Esophagus squamous epithelium (tissue), 5 donors: ENCODE measurements at places on chromosomes 4 and X. TPM values are rescaled to one million over a fixed set of nuclear protein-coding genes. Genes with fewer than 3 reads are reported as not detected.

DNA sequence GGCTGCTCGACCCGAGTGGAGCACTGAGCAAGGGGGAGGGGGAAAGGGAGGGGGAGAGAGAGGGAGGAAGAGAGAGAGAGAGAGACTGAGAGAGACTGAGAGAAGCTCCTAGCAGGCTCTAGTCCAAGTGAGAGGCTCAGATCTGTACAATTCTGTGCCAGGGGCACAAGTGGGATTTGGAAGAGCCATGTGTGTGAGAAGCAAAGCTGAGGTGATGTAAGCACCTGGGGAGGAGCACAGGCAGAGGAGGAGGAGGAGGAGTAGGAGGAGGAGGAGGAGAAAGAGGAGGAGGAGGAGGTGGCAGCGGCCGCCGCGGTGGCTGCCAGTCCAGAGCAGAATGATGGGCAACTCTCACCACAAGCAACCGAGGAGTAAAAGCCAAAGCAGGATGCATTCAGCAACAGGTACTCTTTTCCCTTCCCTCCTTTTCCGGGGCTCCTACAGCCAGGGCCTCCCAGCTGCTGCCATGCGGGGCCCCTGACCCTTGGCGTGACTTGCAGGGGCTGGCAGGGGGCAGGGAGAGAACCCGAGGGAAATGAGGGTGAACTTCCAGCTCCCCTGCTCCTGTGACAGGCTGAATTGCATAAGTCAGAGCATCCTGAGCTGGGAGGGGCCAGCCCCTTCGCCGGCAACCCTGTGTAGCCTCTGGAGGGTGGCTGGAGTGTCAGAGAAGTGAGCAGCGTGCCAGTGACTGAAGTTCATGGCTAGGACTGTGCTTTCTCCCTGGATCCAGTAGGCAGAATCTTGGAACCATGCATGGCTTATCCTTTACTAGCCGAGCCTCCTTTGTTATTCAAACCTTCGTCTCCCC lies 62.2 kb downstream of the RTL5 start:
- no peaks in the 10 kb centered on the region for H3K27me3 ChIP-seq
- no peak overlapping the region for H3K4me3 ChIP-seq
- H3K27ac ChIP-seq = no peak overlapping the region
- H3K4me1 ChIP-seq = peaks cover 19% of the 10 kb centered on the region

DNA sequence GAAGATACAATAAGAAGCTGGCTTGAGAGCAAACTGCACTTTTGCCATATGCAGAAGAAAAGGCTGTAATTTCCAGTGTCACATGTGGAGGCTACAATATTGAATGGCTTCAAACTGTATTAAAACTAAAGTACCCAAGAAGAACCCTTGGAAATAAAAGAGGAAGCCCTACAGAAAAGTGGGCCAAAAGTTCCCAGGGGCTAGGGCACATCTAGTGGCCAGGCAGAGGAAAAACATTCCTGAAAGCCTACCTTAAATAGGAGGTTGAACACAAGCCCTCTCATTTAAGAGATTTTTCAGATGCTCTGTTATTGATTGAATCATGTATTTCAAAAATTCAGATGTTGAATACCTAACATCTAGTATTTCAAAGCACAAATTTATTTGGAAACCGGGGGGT lies 40.6 kb upstream of the PRDX4 start:
- H3K36me3 ChIP-seq = no peaks in the 10 kb centered on the region
- no peak for DNase-seq
- no peak overlapping the region for H3K4me3 ChIP-seq
- no peak overlapping the region for H3K27ac ChIP-seq

RAB40AL gene
- total RNA-seq = not detected

DNA sequence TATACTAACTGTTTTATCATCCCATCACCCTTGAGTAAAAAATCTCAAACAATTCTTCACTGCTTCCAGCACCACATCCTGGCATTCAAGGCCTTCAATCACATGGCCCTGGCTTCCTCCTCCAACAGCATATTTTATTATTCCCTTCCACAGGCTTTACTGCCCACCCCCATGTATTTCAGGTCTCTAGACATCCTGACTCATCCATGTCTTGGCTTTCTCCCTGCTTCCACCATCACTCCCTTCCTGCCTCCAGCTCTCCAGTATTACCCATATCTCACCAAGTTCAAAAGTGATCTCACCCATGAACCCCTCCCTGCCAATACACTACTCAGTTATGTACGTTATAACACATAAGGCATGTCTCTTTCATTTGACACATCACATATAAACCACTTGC lies 34.7 kb upstream of the PLAC1 start:
- no peak overlapping the region for H3K4me3 ChIP-seq
- no peaks in the 10 kb centered on the region for H3K27me3 ChIP-seq
- H3K36me3 ChIP-seq = no peaks in the 10 kb centered on the region
- no peaks in the 10 kb centered on the region for H3K4me1 ChIP-seq
- no peak overlapping the region for H3K27ac ChIP-seq

GRCh38 chr4:55269995-55270394 lies 76.0 kb upstream of the SRD5A3 start:
- no peak for DNase-seq
- H3K4me3 ChIP-seq = no peak overlapping the region
- no peaks in the 10 kb centered on the region for H3K27me3 ChIP-seq
- H3K4me1 ChIP-seq = no peaks in the 10 kb centered on the region
- no peak overlapping the region for H3K27ac ChIP-seq

GRCh38 chr4:58564695-58565475 lies 1454.7 kb upstream of the IGFBP7 start:
- DNase-seq = no peak
- H3K36me3 ChIP-seq = no peaks in the 10 kb centered on the region
- H3K27ac ChIP-seq = no peak overlapping the region
- H3K27me3 ChIP-seq = no peaks in the 10 kb centered on the region
- H3K4me3 ChIP-seq = no peak overlapping the region
- no peaks in the 10 kb centered on the region for H3K4me1 ChIP-seq

GAGE2A gene
- not detected for total RNA-seq

DDX60 gene
- 9.7 TPM for total RNA-seq

DNA sequence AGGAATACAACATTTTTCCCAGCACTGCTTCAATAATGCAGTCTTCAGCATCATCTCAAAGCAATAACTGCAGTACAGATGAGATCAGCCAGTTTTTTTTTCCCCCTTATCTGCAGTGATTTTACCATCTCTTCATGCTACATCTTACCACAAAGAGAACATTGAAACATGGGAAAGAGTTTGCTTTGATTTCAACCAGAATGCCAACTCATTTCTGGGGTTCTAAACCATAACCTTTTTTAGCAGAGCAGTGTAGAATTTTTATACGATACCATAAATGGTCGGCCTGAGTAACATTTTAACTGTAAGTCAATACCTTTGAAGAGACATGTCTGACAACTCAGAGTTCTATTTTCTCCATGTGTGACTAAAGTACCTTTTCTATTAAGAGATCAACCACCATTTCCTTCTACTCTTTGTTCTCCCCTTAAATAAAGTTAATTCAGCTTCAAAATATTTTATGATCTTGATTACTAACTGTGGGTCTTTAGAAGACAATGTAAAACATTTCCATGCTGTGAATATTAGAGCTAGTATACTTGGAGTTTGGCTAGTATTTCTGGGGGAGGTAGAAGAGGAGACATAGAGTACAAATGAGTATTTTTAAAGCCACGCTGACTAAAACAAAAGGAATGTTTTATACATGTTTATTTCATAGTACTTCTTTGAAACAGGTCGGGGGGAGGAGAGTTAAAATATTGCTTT lies 69.1 kb downstream of the TET2 start:
- H3K36me3 ChIP-seq = no peaks in the 10 kb centered on the region
- no peak overlapping the region for H3K4me3 ChIP-seq
- H3K27ac ChIP-seq = no peak overlapping the region

DNA sequence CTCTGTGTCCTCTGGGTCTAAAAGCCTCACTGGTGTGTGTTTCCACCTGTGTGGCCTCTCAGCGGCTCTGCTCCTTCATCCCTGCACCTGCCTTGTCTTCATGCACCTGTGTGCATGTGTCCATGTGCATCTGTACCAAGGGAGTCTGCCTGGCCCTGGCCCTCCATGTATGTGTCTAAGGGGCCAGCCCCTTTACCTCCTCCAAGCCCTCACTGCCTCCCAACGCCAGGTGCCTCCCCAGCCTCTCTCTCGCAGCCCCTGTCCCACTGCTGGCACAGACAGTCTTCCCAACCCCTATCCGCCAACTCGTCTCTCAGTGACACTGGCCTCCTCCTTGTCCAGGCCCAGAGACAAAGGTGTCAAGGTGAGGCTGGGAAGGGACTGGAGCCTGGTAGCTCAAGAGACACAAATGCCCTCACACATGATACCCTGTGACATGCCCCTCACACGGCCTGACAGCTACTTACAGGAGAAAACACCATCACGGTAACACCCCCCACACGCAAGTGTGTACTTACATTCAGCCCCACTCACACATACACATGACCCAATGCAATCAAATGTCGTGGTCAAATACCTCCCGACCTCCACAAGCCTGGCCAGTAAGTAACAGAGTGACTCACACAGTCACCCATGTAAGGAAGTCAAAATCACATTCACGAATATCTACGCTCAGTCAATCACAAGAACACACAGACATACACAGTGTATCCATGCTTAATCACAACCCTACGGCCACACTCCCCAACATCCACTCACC lies 11.4 kb downstream of the L1CAM start:
- DNase-seq = no peak
- no peaks in the 10 kb centered on the region for H3K4me1 ChIP-seq
- H3K27me3 ChIP-seq = peaks cover 3% of the 10 kb centered on the region
- H3K4me3 ChIP-seq = no peak overlapping the region
- H3K27ac ChIP-seq = no peak overlapping the region

GRCh38 chrX:55187281-55187680 lies 32.9 kb upstream of the PAGE5 start:
- no peaks in the 10 kb centered on the region for H3K4me1 ChIP-seq
- H3K36me3 ChIP-seq = no peaks in the 10 kb centered on the region
- no peaks in the 10 kb centered on the region for H3K27me3 ChIP-seq

DNA sequence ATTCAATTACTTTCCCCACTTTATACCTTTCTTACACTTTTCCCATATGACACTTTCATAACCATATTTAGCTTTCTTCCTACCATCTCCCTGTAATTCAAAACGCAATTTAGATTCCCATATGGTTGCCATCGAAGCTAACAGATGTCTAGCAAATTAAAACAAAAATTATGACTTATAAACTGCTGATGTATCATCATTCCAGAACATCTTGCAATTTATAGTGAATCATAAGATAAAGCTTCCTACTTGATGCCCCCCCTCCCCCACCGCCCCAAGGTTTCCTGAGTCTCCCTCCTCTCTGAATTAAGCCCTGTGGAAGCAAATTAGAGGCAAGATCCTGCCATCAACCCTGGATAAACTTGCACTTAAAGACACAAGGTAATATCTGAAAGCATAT lies 5.4 kb downstream of the TSPAN5 start:
- H3K4me1 ChIP-seq = peaks cover 25% of the 10 kb centered on the region
- H3K4me3 ChIP-seq = no peak overlapping the region
- no peak overlapping the region for H3K27ac ChIP-seq
- no peak for DNase-seq
- no peaks in the 10 kb centered on the region for H3K27me3 ChIP-seq

AWAT2 gene
- total RNA-seq = not detected

BEX2 gene
- total RNA-seq = 10.2 TPM

MEPE gene
- total RNA-seq = not detected

DNA sequence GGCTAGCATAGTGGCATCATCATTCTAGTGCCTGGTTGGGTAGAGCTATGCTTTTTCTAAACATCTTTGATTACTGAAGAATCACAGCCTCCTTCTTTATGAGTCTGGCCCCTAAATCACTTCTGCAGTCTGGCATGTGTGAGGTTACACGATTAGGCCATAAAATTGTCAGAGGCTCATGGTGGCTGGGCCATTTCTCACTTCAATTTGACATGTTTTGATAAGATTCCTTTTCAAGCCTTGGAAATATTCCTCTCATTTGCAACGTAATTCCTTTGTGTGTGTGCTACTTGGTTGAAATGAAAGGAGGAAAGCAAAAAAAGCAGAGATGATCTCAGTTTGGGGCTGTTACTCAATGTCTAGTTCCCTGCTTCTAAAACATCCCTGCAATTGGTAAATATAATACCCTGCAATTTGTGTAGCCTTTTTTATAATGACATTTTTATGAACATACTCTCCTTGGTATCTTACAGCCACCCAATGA lies 6.2 kb downstream of the CCKAR start:
- no peak overlapping the region for H3K27ac ChIP-seq
- no peaks in the 10 kb centered on the region for H3K36me3 ChIP-seq
- H3K4me1 ChIP-seq = no peaks in the 10 kb centered on the region
- no peaks in the 10 kb centered on the region for H3K27me3 ChIP-seq

DNA sequence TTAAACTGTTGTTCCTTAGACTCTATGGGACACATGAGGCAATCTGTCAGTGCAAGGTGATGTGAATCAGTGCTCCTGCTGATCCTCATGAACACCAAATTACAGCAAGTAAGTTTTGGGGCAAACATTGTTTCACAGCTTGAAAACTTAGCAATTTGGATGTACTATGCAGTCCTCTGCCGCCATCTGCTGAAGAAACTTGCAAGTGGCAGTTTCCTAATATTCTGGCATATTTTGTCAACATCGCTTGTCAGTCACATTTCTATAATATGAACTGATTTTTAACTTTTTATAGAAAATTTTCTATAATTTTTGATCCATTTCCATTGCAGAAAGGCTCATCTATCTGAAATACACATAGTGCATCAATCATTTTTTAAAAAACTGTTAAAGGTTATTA lies 56.3 kb downstream of the ZAR1 start:
- no peak for DNase-seq
- no peaks in the 10 kb centered on the region for H3K4me1 ChIP-seq
- peaks cover 5% of the 10 kb centered on the region for H3K36me3 ChIP-seq
